ENCODE measurements at places on chromosomes 2 and 18.

DNA sequence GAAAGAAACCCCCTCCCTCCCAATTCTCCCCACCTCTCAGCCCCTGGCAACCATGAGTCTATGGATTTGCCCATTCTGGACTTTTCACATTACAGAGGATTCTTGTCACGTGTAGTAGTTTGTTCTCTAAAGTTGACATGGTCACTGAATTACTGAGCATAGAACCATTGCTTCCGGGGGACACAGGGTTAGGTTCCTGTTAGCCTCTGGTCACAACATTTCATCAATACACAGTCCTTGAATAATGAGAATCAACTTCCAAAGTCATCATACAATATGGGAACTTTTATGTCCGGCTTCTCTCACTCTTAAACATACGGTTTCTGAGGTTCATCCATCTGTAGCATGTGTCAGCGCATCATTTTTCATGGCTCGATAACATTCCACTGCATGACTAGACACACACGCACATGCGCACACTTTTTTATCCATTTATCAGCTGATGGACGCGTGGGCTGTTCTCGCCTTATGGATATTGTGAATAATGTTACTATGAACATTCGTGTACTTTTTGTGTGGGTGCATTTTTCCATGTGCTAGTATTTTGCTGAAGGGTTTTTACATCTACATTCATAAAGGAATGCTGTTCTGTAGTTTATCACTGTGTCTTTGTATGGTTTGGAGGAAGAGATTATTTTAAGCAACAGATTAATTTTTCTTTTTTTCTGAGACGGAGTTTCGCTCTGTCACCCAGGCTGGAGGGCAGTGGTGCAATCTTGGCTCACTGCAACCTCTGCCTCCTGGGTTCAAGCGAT lies 48.1 kb downstream of the PARD6G start:
- no peak for DNase-seq

DNA sequence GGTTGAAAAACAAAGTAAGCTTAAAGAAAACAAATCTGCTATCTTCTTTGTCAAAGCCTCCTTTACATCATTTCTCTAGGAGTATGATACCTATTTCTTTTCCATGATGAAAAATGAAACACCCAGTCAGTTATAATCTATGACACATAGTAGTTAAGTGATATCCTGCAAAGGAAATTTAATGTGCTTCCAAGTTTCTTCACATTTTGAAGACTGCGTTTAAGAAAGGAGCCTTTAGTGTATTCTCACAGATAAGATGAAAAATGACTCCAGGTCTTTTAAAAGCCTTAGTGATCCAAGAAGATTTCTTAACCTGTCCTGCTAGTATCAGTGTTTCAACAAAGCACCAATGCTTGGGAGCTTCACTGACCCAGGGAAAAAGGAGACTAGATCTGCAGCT lies 356.7 kb downstream of the CCDC85A start:
- DNase-seq, result no peak

DNA sequence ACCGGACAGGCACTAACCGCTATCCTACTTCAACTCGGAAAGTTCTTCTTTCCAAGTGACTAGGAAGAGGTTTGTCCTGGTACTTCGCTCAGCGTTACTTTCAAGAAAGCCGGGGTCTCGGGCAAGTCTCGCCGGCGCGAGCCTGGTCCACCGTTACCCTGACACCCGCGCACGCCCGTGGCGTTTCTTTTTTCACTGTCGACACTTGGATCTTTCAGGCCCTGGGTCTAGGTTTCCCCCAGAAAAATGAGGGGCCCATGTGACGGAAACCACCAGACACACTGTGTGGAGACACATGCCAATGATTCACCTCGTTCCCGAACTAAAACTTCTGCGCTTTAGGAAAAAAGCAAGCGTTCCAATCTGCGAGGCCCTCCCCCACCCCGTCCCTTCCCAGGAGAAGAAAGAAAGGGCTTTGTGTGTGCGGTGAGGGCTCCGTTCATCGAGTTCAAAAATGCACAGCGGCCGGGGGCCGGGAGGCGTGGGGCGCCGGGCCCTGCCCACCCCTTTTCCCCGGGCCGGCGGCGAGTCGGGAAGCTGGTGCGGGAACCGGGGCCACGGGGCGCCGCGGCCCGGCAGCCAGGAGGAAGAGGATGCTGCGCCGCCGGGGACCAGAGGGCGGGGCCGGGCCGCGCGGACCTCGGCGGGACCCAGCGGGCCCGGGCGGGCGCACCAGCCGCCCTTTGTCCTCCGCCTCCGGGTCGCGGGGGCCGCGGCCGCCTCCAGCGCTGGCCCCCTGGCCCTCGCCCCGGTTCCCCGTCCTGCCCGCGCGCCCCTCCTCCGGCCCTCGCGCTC lies 2.6 kb downstream of the ZNF521 start:
- peak; percentile 15 for DNase-seq

DNA sequence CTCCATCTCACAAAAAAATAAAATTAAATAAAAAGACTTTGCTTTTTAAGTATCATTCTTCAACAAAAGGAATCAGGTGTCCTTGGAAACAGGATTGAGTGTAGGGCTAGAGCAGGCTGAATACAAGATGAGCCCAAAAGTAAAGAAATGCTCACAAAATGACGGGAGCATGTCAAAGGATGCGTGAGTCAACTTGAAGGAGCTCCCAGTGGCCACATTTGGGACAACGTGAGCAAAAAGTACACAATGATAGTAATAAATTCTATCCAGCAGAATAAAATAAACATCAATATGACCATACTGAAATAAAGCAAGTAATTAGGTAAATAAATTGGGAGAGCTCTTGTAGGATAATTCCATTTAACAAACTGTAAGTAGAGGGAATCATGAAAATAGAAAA lies 220.7 kb downstream of the PHLPP1 start:
- no peak for DNase-seq

DNA sequence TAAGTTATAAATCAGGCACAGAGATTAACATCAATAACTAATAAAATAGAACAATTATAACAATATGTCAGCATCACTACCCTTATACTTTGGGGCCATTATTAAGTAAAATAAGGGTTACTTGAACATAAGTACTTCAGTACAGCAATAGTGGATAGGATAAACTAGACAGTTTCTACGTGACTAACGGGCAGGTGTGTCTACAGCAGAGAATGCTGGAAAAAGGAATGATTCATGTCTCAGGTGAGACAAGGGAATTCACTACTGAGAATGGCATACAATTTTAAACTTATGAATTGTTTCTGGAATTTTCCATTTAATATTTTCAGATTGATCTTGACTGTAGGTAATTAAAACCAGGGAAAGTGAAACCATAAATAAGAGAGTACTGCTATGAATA lies 5.5 kb downstream of the WDR75 start:
- no peak for DNase-seq

DNA sequence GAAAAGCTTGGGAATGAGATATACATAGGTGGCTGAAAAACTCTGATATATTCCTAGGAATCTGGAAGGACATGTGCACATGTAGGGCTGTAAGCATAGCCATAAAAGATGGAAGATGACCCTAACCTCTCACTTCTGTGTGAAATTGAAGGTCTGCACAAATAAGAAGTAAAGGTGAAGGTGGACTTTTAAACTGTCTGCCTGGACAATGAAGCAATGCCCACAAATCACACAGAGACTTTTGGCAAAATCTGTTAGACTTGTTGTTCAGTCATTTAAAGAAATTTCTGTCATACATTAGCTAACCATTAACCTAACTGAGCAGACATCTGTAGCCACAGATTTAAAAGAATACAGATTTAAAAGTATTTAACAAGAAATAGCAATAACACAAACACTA lies 65.3 kb upstream of the CCDC178 start:
- DNase-seq, result no peak

DNA sequence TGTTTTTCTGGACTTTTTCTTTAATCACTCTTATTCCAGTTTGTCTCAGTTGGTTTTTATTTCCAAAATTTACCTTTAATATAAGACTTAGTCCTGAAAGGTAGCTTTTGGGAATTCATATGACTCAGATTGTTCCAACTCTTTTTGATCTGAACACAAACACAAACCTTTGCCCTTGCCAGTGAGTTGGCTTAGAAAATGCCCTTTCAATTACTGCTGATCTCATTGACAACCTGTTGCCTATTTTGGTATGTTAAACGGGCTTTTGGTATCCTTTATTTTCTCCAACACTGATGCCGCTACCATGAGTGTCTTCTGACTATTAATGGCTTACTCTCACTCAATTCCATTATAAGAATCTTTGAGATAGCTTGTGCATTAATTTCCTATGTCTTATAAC lies 143.4 kb downstream of the GULP1 start:
- DNase-seq, result no peak

DNA sequence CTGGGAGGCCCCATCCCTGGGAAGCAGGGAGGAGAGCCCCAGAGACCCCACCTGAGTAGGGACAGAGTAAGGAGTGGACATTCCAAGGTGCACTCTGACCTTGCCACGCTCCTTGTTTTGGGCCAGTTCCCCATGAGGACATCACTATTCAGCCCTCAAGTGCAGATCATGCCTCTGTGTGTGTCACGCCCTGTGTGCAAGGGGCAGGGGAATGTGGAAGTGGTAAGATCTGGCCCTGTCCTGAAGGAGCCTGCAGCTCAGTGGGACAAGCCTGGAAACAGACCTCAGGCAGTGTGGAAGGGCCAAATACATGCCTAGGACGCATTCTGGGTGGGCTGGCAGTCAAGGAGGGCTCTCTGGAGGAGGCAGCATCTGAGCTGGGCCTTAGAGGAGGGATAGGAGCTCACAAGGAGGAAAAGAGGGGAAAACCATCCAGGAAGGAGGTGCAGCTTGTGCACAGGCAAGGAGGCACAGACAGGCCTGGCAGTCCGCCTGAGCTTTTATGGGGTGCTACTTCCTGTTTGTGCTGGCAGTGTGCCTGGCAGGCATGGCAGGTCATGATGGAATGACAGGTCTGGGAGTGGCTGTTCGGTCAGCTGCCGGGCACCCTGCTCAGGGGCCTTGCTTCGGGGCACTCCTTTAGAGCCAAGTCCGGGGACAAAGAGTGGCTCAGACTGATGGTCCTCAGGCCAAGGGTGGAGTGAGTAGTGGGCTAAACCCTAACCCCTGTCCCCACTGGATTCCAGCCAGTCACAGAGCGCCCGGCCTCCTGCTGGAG lies 3.3 kb downstream of the KLHL30 start:
- DNase-seq, result no peak

- DNase-seq, result no peak
Measured at GRCh38 chr2:121173112-121173511, 111.9 kb downstream of the TFCP2L1 start.

- DNase-seq, result no peak
Measured at GRCh38 chr2:119068154-119068725, 90.3 kb downstream of the C1QL2 start.

GRCh38 chr2:100365434-100365833 lies 43.1 kb upstream of the LONRF2 start:
- no peak for DNase-seq

DNA sequence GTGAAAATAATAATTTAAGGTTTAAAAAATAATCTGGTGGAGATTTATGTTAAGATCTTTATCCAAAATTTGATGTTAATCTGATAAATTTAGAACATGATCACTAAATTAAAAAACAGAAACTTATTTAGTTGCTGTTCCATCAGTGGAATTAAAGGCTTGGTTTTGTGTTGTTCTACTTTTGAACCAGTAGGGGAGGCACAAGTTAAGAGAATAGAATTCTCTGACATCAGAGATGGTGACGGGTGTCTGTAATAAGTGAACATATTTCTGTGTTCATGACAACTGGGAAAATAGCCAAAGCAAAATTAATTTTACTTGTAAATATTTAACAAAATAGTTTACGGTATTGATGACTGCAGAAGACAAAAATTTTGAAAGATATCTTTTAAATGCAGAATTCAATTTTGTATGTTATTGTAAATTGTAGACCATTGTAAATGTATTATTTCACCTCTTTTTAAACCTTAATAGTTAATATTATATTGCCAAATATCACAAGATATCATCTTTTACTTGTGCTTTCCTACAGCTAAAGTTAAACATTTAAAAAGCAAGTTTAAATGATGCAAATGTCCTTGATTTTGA lies 106.0 kb downstream of the UBR3 start:
- peak; percentile 12 for DNase-seq

GRCh38 chr2:85394261-85394681 lies 15.9 kb downstream of the CAPG start:
- DNase-seq, result no peak

GRCh38 chr2:42960842-42961180 lies 168.4 kb upstream of the HAAO start:
- DNase-seq, result no peak

DNA sequence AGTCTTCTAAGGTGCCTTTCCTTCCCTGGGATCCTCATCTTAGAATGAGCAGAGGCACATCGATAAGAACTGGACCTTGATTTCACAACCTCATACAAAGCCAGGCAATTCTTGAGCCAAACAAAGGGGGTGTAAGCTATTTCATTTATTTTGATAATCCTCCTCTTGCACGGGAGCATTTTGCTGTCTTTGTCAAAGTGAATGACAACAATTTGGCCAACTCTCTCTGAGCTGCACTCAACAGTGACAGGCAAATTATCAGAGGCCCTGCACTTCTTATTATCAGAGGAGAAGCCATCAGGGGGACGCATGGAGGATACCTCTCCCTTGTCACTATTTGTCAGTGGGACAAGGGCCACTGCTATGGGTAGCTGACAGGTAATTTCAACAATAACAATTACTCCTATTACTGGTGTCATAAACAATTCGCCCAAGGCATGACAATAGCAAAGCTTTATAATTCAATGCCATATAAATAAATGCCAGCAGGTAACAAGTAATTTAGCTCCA lies 260.4 kb downstream of the MEIS1 start:
- DNase-seq, result no peak

DNA sequence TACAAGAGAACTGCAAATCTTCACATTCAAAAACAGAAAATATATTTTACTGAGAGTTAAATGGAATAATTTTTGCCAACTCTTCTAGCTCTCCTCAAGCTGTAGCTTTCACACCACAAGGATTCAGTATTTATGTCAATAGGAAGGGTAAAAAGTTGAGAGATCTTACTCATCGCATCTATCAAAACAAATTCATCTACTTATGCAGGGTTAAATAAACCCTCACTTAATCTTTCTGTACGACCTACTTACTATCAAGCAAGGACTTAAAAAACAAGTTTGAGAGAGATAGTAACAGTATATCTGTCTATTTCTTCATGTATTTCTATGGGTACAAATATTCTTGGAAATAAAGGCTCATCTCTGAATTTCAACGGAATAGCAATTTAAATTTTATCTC lies 35.5 kb downstream of the SIGLEC15 start:
- DNase-seq, result no peak

DNA sequence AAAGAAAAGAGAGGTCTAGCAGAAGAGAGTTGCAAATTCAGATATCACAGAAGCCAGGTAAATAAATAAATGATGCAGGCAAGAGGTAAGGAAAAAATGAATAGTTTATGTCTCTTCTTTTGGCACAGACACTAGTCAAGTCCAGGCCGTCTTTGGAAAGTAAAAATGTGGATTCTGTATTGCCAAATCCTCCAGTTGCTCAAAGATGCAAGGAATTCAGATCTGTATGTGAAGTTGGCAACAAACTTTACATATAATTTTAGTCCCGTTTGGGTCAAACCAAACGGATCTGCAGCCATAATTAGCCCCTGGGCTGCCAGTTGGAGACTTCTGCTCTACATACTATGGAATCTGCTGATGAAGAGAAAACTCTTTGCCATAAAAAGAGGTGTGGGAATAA lies 200.5 kb upstream of the RND3 start:
- no peak for DNase-seq

DNA sequence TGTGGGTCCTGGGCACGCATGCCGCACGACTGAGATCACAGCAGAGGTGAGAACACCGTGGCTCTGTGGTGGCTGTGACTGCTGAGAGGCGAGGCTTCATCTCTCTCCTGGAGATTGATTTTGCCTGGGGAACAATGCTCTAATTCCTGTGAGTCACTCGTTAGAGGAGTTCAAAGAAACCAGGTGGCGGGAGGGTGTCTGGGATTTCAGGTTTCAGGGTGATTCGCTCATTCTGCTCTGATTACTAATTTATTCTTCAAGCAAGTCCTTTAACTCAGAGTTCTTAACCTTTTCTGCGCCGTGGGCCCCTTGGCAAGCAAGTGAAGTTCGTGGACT lies 56.3 kb downstream of the GLI2 start:
- DNase-seq, result no peak

All from GM19239 (cell line).